ENCODE measurements at places on chromosomes 16 and 17.

DNA sequence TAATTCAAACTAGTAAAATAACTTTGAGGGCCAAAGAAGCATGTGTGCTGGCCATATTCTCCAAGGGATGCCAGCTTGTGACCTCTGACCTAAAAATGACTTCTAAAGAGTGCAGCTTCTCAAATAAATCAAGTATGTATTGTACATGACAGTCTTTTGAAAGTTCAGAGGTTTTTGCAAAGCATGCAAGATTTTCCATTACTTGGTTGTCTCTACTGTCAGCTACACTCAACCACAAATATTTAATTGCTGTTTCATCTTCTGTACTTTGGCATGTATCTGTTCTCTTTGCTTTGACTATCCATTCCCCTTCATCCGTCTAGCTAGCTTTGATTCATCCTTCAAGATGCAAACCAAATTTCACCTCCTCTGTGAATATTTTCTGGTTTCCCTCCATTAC lies 121.9 kb upstream of the HS3ST2 start:
- no peak for DNase-seq

DNA sequence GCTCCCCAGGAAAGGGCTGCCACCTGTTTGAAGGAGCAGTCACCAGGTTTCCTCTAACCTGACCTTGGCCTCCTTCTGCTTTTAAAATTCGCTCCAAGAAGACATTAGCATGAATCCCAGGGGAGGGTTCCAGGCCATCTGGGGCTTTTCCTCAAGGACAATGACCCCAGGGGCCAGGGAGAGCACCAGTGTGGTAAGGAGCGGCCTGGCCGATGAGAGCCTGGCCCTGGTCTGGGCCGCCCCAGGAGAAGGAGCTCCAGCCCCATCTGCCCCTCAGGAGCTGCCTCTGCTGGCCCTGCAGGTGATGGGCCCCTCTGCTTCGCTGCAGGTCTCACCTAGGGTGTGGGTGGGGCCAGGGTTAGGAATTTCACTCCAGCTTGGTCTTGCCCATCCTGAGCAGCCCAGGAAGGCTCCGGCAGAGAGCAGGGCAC lies 209.2 kb upstream of the TNRC6C start:
- no peak for DNase-seq

DNA sequence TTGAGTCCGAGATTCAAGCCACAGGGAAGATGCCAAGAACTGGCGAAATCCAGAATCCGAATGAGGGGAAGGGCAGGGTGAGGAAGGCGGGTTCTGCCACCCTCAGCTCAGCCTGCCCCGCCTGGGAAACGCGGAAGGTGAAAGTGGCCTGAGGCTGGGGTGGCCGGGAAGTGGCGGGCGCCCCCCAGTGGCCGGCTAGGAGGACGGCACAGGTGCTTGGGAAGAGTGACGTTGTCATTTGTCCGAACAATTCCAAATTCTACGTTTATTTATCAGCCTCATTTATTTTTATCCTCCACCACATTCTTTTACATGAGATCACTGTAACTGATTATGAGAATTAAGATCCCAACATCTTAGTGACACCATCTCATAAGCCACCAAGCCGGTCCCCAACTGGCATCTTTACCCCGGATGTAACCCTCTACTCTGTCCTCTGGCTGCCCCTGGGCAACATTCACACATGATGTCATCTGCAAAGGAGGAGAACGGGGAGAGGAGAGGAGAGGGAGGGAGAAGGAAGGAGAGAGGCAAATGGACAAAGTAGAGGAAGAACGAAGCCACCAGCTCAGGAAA lies 21.3 kb downstream of the SRCIN1 start:
- no peak for DNase-seq

- DNase-seq: no peak
Observed at GRCh38 chr16:88591577-88592021, 21.4 kb downstream of the ZC3H18 start.

- no peak for DNase-seq
Observed at GRCh38 chr16:85824161-85825135, 25.0 kb downstream of the COX4I1 start.

DNA sequence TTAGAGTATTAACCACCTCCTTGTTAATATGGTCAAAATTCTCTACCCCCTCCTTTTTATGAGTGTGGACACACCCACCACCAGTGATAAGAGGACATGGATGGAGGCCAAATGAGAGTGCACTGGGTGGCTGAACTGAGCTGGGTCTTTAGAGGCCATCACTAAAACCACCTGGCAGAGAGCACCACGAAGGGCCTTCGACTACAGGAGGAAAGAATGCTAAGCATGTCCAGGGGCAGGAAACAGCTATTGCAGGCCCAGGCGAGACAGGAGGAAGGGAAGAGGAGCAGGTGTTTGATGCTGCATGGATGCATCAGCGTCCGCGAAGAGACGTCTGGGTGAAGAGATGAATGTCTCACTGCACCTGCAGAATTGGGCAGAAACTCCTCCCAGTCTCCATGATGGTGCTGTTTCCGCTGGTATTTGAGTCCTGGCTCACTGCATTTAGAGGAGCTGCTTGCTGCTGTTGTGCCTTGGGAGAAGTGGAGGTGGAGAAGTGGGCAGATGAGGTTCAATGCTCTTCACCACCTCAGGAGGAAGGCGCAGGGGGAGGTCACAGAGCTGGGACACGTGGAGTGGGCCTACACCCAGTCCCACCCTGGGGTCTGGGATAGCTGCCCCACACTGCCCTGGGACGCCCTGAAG lies 33.2 kb downstream of the SPHK1 start:
- no peak for DNase-seq

DNA sequence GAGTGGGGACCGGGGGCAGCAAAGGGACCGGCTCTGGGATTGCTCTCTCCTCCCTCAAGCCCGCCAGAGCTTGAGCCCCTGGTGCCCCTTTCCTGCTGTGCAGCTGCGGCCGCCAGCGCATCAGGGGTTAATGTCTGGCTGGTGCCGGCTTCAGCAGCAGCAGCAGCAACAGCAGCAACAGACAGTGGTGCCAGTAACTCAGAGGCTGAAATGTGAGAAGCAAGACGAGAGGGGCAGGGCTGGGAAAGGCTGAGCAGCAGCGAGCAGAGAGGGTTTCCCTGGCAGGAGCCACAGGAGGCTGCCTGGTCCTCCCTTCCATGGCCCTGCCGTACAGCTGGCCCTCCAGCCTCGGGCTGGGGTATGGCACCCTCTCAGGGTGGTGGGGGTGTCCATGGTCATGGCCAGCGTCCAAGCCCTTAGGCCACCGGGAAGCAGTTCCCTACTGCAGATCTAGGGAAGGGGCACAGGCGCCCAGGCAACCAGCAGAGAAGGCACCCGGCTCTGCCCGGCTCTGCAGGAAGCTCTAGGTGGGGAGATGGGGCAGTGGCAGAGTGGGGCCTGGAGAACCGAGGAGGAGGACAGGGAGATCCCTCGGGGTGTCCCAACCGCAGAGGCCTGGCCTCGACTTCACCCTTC lies 21.1 kb upstream of the TFAP4 start:
- DNase-seq: no peak

DNA sequence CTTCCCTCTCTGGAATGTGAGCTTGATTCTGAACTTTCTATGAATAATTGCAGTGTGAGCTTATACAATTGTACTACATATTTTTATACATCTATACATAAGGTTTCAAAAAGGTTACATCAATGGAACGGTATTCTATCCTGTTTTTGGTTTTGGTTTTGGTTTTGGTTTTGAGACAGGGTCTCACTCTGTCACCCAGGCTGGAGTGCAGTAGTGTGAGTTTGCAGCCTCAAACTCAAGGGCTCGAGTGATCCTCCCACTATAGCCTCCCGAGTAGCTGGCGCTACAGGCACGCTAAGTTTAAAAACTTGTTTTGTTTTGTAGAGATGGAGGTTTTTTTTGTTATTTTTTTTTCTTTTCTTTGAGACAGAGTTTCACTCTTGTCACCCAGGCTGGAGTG lies 1.1 kb downstream of the CTRB1 start:
- DNase-seq: no peak

DNA sequence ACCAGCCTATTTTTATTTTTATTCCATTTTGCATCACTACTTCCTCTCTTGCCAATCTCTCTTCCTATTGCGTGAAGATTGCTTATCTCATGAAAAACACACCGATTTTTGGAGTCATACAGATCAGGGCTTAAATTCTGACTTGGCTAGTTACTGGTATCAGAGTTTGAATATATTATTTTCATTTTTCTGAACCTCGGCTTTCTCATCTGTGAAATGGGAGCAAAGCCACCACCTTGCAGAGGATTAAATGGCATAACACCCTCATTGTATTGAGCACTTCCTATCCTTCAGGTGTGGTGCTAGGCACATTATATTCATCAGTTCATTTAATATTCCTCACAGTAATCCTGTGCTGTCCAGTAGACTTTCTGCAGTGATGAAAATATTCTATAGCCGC lies 208.8 kb downstream of the HAPSTR1 start:
- DNase-seq: no peak
